ENCODE measurements at places on chromosomes 6 and 20.

DNA sequence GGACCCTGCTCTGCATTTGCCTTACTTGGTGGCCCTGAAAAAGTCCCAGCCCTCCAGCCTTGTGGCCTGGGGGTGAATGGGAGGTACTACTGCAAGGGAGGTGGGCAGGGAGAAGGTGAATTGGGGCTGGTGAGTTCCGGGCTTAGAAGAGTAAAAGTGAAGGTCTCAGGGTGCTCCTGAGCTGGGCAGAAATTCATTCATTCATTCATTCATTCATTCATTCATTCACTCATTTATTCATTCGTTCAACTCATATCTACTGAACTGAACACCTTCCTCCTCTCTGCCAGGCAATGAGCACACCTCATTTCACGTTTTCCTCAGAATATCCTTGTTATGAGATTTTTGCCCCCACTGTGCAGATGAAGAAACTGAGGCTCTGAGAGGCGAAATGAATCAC is 6.7 kb upstream of the DLGAP4 start:
- no peak for DNase-seq

- peak; percentile 75 for DNase-seq
These were observed 348 bp upstream of the PYGB start for GRCh38 chr20:25247518-25247955.

GRCh38 chr6:34709386-34709785 is 12.8 kb upstream of the ILRUN start:
- peak; percentile 87 for DNase-seq

DNA sequence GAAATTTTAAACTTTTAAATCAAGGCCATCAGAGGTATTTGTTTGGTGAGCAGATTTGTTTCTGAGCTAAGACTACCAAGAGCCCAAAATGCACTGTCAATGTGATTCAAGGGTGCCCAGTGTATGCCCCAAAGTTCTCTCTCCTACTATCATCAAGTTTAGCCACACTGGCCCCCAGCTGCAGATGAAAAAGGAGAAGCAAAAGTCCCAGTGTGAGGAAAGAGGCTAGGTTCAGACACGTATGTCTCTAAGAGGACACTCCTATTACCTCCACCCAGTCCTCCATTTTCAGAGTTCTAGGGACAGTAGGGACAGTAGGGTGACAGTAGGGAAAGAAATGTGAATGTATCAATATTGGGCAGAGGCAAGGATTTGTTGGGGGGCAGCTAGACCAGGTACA is 230.8 kb downstream of the CD83 start:
- no peak for DNase-seq

GRCh38 chr20:31945785-31946184 is 6.1 kb downstream of the PDRG1 start:
- DNase-seq = no peak

GRCh38 chr6:16762550-16763477 is 1.6 kb upstream of the ATXN1 start:
- peak; percentile 60 for DNase-seq

- no peak for DNase-seq
These were observed 1277.2 kb downstream of the GRIK2 start for GRCh38 chr6:102670735-102671134.

DNA sequence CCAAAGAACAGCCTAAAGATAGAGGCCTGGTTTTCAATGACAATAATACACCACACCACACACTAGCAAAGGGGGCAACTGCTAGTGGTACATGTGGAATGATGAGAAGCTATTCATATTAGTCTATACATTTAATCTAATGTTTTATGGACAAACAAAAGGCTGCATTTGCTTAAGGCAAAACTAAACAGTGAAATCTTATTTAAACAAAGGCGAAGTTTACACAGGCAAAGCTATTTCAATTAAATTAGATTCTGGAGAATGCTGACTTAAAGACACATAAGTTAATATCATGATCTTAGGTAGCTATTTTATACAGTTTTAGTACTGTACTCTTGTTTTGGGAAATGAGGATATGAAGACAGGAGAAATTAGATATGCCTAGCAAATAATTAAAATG is 53.9 kb upstream of the SIM1 start:
- DNase-seq = no peak

DNA sequence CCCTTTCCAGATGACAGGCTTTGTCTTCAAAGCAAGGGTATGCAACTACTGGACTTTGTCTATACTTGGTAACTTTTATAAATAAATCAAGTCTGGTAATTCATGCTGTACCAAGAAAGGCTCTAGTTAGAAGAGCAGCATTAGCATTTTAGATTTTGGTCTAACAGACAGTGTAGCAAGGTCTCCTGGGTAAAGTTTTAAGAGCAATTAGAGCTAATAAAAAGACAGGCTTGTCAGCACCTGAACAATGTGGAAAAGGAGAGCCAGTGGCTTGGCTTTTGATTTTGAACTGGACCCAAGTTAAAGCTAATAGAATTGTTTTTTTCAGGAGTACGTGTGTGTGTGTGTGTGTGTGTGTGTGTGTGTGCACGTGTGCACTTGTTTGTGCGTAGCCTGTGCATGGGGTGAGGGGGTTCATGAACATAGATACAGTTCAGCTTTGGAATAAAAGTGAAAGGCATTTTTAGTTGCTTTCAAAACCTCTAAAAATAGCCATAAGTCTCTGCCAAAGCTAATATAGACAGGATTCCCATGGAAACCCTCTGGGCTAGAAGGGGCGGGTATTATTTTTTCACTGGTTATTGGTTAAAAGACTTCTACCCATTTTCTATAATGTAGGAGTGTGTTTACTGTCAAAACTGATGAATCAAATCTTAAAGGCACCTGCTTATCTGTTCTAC is 138.4 kb downstream of the KCNQ5 start:
- no peak for DNase-seq

GRCh38 chr6:47007657-47008396 is 34.3 kb downstream of the ADGRF1 start:
- DNase-seq = no peak

DNA sequence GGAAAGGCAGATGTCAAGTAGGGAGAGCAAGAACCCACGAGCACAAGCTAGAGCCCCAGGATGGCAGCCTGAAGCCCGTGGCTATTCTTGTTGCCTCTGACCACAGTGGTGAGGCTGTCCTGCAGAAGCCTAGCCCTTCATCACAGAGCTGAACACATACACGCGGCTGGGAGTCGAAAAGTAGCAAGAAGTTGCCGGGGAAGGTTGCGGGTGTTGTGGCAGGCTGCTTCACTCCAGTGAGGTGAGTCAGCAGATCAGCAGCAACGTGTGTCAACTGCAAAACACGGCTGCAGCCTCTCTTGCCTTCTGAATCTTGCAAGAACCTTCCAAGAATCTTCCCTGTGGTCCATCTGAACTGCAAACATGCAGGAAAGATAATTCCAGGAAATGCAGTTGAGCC is 10.6 kb upstream of the STX16 start:
- no peak for DNase-seq

GRCh38 chr6:8672882-8673281 is 237.5 kb upstream of the SLC35B3 start:
- no peak for DNase-seq

DNA sequence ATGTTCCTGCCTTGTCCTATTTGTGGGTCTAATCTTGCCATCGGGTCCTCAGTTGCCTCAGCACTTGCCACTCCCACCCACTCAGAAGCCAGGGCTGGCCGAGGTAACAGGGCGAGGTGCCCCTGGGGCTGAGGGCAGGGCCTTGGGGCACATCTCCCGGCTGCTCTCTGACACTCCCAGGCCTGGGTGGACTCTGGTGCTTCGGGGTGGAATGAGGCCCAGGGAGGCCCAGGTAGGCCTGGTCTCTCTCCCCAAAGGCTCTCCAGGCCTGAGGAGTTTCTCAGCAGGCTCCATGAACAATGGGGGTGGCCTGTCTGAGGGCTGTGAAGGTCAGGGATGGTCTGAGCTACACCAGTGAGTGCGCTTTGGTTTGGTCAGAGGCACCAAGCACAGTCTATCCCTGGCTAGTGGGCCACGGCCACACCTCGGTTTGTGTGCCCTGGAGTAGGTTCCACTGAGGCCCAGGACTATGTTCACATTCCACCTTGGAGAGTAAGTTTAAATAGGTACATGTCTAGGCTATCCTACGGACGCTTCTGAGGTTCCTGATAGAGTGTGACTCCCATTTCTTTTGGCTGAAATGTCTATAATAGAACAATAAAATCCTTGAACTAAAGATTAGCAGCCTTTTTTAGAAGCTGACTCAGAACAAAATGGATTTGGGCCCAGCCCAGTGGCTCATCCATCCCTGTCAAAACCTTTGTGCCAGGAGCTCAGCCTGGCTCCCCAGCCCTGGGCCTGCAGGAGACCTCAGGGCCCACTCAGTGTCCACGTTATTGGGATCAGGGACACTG is 78.8 kb downstream of the SLC24A3 start:
- no peak for DNase-seq

- no peak for DNase-seq
These were observed 29.2 kb upstream of the SDCBP2 start for GRCh38 chr20:1357921-1358671.

DNA sequence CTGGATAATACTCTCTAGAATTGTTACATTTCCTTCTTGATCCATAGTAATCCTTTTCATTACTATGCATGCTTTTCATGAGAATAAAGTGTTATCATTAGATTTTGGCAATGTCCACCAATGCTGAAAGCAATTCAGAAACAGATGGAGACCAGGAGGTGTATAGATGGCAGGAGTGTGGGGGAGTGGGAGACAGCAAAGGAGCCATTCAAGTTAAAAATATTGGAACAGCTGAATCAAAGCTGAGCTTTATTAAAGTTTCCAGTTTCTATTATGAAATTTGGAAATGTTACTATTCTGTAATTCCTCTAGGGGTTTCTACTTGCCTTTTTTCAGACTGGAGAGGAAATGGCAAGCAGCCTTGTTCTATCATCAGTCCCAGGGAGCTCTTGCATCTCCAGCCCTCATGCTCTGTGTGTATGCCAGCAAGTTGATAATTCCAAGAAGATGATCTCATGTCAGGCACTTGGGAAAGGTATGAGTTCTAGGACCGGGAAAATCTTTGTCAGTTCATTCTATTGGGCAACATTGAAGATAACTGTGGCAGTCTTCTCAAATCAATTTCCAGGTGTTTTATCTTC is 228.0 kb downstream of the CD109 start:
- DNase-seq = no peak

- DNase-seq = no peak
These were observed 249.1 kb downstream of the OGFRL1 start for GRCh38 chr6:71537717-71538116.

GRCh38 chr20:10789386-10789785 is 115.6 kb upstream of the JAG1 start:
- DNase-seq = no peak

GRCh38 chr6:130681028-130681427 is 146.2 kb upstream of the SMLR1 start:
- no peak for DNase-seq

DNA sequence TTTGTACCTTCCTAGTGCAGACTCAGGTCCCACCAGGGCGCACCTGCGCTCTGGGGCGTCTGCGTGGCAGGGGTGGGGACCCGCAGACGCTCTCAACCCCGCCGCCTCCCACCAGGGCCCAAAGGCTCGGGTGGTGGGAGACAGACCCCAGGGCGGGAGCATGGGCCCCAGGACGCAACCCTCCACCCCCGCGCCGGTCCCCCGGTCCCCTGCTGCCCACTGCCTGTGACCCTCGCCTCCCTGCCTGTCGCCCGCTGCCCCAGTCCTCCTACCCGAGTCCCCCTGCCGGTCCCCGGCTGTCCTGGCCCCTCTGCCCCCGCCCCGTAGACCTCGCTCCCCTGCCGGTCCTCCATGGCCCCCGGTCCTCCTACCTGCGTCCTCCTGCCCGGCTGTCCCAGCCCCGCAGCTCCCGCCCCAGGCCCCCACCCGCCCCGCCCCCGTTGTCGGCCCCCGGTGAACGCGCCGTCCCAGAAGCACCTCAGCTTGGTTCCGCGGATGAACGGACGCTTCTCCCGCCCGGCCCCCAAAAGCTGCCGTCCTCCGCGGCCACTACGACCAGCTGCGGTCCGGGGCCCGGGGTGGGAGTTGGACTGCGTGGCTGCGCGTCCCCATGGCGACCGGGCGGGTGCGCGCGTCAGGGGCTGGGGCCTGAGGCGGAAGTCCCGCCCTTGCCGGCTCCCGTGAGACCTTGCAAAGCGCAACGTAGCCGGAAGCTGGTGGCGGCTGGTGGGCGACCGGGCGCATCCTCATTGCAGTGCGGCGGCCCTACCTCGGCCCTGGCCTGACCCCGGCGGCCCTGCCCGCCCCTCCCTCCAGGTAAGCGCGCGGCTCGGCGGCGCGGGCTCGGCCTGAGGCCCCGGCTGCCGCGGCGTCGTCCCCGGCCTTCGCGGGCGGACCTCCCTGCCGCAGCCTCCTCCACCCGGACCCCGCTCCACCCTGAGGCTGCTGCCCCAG is at the start of gene ARFGAP1:
Gene ARFGAP1 (plus strand): TSS at position 709 of the 954 bp plus-strand sequence. CDS start 2,768 bp downstream, outside the sequence.
- peak; percentile 96 for DNase-seq

DNA sequence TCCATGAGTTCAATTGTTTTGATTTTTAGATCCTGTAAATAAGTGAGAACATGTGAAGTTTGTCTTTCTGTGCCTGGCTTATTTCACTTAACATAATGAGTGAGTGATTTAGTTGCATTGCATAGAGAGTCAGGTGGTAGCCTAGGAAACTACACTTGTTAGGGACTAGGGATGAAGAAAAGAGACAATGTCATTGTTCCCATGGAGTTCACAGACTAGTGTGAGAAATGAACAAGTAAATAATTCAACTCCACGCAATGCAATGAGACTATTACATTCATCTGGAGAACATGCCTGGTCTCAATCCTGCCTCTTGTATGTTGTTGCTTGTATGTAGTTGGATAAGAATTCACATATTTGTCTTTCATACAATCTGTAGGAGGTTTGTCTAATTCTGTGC is 76.3 kb upstream of the B3GAT2 start:
- DNase-seq = no peak

DNA sequence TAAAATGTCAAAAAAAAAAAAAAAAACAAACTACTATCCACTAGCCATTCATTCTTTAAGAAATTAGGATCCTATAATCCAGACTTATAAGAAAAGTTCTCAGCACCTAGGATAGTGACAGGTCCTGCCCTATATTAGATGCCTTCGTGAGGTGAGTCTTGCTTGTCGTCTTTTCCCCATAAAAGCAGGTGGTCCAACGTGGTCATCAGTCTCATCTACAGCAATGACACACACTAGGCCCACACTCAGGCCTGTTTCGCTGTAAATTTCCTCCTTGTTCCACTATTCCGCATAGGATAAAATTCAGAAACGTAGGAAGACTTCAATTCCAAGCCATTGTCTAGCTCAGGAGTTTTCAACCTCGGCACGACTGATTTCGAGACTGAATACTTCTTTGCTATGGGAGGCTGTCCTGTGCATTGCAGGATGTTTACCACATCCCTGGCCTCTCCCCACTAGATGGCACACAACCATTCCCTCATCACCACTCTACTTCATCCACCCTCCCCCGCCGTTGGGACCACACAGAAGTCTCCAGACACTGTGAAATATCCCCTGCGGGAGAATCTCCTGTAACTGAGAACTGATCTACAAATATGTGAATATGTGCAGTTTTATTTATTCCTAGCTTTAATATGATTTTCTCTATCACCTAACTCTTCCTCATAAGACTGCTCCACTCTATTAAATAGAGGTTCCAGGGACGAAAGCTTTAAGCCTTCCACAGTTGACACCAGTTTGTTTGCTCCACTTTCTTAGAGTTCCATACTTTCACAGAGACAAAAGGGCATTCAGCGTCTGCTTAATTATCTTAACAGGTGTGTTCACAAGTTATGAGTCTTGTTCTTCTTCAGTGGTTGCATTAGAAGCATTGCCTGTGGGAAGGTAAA is 346.3 kb downstream of the BMP2 start:
- DNase-seq = peak; percentile 50

GRCh38 chr6:85749236-85749635 is 106.5 kb upstream of the SYNCRIP start:
- DNase-seq = no peak

GRCh38 chr6:112874881-112875280 is 527.8 kb downstream of the RFPL4B start:
- no peak for DNase-seq

GRCh38 chr6:53199765-53200164 is 51.1 kb upstream of the GCM1 start:
- DNase-seq = no peak

Measured in Right ventricle myocardium superior (tissue), 1 donor.